ENCODE measurements at places on chromosomes 3 and 15.

DNA sequence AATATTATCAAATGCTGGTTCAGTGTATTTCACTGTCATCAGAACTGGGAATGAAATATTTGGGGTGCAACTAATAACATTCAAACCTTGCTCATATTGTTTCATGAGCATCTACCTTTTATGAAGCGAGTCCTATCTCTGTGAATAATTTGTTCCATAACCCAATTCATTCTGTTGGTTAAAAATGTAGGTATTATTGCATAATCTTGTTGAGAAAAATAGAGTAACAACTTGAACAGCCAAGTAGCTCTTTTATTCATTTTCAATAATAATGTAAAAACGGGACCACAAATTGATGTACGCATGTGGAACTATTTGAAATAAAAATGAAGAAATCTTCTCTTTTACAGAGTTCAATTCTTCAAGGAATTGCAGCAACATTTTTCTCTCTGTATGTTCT is 30.1 kb upstream of the TBC1D5 start:
- DNase-seq, result no peak

DNA sequence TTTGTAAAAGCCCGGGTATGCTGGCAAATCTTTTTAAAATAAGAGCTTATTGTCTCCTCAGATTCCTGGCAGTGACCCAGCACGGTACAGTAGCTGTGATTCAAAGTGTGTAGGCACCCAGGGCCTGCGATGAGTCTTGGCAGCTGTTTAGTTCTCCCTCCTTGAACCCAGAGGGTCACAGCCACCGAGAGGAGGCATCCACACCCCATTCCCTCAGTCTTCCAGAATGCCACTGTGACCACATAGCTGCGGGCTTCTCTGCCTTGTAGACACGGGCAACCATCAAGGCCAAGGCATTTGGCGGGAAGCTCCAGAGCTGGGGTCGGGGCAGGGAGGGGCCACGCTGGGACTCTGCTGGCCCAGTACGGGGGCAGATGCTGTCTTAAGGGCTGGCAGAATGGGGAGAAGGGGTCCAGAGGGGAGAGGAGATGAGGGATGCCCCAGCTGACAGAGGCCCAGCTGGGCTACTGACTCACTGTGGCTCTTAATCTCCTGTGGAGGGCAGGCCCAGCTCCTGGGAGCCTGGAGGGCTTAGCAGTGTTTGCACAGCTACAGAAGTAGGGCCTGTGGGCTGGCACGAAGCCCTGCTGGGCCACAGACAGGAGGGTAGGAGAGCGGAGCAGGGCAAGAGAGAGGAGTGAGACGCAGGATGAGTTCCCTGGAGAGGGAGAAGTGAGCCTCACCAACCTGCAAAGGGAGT is 68.8 kb upstream of the DLG1 start:
- DNase-seq, result no peak

DNA sequence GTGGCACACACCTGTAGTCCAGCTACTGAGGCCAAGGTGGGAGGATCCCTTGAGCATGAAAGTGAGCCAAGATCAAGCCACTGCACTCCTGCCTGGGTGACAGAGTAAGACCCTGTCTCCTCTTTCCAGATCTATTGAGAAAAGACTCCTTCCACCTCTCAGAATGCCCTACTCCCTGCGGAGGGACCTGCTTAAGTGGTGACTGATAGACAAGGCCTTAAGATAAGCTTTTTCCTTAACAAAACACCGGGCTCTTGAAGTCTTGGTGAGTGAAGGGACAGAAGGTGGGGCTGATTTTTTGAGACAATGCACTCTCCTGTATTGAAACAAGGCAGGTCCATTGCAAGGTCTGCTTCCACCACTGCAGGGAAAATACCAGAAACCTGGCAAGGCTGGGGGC is 338.4 kb upstream of the FRG2C start:
- DNase-seq, result no peak

GRCh38 chr3:12194209-12194608 is 35.5 kb upstream of the TIMP4 start:
- DNase-seq, result no peak

DNA sequence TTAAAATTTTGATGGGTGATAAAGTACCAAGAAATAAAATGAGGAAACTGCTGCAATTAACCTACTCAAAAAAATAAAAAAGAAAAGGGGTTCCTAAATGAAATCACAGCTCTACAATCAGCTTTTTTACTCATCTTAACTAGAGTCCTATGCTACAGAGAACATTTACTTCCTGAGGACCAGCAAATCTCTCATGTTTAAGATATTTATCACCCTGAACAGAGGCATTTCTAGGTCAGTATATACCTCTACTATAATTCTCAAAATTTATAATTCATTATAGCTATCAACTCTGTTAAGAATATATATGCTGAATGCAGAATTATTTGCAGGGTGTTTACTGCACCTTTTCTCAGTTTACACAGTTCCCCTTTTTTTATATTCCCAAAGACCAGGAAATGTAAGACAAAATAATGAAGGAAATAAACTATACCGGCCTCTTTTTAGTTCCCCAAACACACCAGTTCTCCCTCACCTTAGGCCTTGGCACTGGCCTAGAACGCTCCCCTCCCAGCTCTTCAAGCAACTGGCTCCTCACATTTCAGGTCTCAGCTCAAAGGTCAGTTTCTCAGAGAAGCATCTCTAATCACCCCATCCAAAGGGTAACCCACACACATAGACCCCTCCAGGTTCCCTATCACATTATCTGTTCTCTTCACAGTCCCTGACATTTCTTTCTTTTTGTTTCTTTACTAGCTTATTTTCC is 71.1 kb downstream of the LRRFIP2 start:
- no peak for DNase-seq

DNA sequence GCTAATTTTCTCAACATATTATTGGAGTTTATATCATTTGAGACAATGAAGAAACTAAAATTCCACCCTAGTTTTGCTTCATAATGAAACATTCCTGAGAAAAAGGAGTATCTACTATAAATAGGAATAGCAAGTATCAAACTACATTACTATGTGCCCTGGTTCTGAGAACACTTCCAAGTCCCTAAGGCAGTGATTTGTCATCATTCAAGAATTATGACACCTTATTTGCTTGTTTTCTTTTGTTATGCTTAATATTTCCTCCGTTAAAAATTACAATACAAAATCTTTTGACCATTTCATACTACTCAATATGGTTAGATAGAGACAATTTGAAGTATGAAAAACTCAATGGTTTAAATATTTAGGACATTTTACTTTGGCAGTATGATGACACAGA is 707.8 kb upstream of the GOLIM4 start:
- DNase-seq, result no peak

- no peak for DNase-seq
Observed at GRCh38 chr15:83114856-83115255, 7.4 kb downstream of the TM6SF1 start.

- no peak for DNase-seq
Observed at GRCh38 chr3:64848822-64849221, 161.0 kb upstream of the ADAMTS9 start.

DNA sequence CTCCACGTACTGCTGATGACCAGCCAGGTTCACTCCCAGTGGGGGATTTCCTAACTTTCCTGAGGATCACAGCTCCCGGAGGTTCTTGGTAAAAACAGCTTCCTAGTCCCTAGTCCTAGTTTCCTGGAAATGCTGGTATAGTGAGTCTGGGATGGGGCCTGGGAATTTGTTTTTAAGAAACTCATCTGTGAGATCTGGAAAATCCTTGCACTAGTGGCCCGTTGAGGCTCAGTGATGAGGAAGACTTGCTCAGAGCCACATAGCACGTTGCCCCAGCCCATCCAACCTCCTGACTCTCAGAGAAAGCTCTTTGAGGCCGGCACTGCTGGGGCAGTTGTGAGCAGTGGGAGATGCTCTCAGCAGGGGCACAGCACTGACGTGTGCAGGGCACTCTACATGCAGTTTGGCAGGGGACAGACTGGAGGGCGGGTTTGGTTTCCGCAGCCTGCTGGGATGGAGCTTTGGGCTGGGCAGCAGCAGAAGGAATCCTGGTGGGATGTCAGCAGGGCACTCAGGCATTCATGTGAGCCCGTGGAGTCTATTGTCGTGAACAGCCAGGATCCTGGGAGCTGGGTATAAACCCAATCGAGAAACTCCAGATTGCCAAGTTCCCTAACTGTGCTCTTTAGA is 31.6 kb downstream of the SAXO2 start:
- DNase-seq, result no peak

Data from SK-N-MC (cell line).